Neuronal stem cell (in vitro differentiated cells): ENCODE measurements at places on chromosomes 2 and 18.

GRCh38 chr2:192148241-192148619 is 46.5 kb downstream of the TMEFF2 start:
- DNase-seq, result no peak

GRCh38 chr2:174761837-174762236 is 2.4 kb downstream of the CHRNA1 start:
- no peak for DNase-seq

DNA sequence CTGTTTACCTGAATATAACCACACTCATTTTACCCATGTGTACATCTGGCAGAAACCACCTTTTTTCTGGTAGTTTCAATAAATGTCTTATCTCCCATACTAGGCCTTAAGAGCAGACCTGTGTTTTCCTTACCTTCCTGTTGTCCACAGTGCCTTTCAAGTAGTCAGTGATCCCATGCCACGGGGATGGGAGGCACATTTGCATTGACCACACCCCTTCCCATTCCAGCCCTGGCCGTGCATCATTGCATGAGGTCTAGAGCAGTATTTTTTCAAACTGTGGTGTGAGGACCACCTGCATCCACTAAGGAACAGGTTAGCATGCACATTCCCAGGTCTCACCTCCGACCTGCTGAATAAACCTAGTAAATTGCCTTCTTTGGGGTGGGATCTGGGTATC is 165.2 kb upstream of the FOSL2 start:
- no peak for DNase-seq

DNA sequence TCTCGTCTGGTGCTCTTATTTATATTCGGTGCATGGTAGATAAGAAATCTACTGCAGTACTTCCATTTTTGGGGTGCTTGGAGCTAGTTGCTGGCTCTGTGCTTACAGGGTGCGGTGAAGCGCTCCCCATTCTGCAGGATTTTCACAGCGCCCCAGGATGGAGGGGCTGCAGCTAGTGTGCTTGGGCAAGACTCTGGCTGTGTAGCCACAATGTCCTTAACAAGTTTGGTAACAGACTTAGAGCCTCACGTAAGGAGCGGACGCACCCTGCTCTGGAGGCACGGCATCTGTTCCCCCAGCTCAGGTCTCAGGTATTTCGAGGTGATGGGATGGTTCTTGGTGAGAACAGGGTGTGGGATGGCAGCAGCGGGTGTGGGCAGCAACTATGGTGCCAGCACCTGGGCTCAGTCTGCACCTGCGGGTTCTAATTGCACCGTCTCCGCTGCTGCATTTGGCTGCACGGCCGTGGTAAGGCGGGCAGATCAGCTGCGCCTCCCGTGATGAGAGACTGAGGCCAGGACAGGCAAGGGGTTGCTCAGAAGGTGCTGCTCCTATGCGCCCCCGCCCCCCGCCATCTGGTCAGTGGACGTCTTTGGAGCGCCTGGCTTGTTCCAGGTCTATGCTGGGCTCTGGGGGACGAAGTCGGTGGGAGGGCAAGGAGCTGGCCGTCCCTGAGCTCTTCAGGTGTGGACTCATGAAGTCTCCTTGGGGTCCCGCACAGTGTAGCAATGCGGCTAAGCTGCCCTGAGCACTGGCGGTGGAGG is 20.1 kb upstream of the ALLC start:
- DNase-seq, result no peak

DNA sequence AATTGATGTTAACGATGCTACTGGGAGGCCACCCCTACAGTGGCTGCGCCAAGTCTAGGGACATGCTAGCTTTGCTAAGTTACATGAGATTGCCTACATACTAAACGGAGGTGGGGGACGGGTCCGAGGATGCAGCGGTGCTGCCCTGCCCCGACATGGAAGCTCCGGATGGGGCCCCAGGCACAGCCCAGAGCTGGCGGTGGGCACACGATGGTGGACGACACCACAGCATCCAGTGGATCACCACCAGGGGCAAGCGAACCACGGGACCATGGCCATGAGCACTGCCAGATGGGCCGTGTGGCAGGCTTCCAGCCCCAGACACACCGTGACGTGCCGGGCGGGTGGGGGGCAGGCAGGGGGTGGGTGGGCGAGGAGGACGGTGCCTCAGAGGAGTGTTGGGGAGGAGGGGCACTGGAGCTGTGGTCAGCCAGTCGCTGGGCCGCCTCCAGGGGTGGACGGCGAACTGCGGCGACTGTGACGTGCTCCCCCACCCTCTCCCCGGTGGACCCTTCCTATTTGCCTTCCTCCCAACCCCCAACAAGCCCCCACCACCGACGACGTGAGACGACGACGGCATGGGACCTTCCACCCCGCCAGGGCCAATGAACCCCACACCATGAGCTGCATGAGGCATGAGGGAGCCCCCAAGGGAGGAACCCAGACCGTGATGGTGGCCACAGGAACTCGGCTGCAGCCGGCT is 90.6 kb upstream of the ANKRD30BL start:
- no peak for DNase-seq

DNA sequence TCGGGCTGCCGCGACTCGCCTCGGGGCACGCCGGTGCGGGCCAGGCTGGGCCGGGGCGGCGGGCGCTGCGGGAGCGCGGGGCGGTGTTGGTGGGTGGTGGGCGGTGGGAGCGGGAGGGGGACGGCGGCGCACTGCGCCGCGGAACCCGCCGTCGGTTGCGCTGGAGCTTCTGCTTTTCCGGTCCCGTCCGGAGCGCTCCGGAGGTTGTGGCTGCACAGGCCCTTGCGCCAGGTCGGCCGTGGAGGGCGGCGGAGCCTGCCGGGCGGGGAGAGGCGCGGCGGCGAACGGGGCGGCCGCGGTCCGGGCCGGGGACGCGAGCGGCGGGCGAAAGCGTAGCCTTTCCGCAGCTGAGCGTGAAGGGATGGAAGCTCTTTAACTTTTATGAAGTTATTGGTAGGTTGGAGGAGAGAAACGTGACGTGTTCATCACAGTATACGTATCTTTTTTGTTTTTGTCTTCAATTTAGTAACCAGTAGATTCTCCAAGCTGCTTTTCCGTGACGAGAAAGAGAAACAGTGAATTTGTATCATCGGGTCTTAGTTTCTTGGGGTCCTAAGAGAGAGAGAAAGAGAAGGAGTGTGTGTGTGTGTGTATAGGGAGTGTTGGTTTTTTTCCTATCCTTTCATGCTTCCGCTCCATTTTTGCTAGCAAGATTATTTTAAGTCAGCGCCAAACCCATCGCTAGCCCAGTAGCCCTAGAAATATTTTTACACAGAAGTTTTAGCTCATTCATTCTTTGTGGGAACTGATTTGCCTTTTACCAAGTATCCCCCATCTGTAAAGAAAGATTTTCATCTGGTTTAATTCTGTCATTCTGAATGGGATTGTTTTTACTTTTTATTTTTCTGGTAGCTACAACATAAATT is 535 bp downstream of the ATG4B start:
- DNase-seq, result no peak

DNA sequence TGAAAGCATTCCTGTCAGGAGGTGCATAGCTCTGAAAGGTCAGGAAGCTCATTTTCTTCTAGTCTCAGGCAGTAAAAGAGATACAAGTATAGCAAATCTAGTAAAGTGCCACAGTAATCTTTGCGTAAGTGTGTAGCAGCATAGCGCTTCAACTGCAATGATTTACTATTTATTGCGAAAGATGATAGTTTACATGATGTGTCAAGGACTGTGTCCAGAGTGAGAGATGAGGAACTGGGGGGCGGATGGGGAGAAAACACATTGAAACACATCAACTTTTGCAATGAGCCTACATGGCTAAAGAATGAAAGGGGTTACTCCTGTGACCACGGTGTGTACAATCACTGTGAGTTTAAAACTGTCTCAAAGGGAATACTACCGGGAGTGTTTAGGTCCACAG is 644.4 kb downstream of the GALR1 start:
- DNase-seq, result no peak

- no peak for DNase-seq
Measured at GRCh38 chr18:22172120-22172582, 2.8 kb downstream of the GATA6 start.

GRCh38 chr2:43207553-43208300 is 18.7 kb downstream of the ZFP36L2 start:
- DNase-seq, result no peak

DNA sequence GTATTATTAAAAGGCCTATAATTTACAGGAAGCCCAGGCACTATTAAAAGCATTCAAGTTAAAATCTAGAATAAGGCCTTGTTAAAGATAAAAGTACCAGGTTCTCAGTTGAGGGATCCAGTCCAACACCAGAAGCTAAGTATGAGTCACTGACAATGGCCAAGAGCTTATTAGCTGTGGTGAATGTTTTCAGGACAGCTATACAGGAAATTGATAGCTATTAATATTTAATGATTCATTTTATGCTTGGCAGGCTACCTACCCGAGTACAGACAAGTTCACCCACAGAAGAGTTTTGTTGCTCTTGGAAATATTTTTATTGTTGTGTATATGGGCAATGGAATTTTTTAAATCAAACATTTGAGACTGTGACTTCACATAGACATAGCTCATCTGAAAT is 729.6 kb upstream of the ZNF804A start:
- DNase-seq, result no peak

- no peak for DNase-seq
Measured at GRCh38 chr2:232330068-232330999, 48.2 kb upstream of the ALPP start.

DNA sequence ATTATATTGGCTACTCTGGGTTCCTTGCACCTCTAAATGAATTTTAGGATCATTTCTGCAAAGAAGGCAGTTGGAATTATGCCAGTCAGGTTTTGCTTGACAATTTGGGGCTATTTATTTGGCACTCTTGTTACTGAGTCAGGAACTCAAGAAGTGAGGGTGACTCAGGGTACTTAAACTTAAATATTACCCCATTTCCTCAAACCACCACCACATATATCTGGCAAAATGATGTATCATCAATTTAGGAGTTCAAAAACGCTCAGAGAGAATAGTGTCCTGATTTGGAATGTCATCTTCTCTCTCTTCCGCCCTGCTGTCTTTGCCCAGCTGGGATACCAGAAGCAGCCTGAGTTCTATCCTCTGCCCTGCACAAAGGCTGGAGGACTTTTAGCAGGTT is 2.4 kb upstream of the THNSL2 start:
- DNase-seq, result no peak

DNA sequence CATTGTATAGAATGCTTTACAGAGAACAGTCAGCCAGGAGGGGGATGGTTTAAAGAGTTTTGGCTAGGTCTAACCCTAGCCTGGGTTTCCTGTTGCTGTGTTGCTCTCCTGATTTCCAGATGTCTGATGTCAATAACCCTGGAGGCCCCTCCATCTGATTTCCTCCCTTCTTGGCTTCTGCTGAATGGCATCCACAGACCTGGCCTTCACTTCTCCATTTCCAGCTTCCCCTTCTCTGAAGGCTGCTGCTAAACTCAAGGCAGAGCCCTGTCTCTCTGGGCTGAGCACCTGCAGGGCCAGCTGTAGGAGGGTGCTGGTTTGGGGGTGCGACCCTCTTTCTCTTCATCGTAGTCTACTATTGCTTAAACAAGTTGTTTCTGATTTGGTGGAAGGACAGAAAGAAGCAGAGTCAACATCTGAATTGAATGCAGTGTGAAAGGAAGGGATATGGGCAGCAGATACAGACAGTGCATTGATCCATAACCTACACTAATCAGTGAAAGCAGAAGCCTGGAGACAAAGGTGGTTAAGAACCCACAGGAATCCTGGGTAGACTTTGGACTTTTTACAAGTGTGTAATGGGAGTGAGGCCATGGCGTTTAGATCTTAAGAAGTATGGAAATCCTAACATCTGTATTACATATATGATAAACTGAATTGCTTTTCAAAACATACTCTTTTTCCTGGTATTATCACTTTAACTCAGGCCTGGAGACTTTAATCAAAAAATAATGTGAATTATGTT is 153.6 kb downstream of the HRH4 start:
- DNase-seq, result no peak

- DNase-seq, result no peak
Measured at GRCh38 chr2:170517538-170517937, 197.6 kb upstream of the SP5 start.

- no peak for DNase-seq
Measured at GRCh38 chr18:10252952-10253705, 201.3 kb upstream of the APCDD1 start.

DNA sequence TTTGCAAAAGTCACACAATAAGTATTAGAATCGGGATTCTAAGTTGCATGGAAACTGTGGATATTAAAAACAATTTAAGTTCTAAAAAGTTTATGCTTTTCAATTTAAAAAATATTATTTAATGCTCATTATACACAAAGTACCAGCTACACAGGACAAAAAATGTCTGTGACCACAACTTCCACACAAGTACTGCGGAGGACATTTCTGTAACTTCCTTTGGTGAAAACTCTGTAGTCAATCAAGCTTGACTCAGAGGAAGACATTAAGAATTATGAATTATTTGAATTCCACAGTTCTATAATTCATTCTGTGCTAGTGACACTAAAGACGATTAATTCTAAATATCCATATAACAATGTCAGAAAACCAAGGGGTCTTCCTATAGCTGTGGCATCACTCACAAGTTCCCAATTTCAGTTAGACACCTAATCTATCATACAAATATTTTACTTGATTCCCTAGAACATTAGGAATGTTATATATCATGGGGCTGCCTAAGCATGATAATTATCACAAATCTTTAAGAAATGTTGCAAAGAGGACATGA is 120.5 kb downstream of the AFF3 start:
- DNase-seq, result no peak

DNA sequence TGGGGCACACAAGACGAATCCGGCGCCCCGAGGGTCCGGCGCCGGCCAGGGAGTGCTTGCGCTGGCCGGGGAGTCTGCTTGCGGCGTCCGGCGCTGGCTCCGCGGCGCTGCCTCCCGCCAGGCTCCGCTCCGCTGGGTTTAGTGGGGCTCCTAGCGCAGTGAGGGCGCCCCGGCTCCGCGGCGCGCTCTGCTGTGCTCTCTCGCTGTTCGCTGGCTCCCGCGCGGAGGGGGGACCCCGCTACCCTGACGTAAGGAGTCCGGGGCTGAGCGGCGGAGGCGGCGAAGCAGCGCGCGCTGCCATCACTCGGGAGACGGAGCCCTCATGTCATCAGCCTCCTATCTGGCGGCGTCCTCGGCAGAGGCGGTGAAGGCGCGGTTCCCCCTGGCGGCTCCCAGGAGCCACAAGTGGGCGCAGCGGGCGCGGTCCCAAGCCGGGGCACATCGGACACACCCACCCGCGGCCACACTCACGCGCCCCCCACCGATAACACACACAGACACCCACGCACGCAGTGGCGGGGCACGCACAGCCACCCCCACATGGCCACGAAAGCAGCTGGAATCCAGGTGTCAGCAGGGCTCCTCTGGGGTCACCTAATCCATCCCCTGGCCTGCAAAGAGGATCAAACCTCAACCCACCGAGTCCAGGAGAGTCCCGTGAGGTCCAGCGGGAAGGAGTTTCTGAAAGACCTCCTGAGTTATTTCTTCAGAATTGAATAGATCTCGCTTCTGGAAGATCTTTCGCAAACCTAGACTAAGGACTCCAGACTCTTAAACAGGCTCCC is at the start of gene C1QL2:
TSS of gene C1QL2 (minus strand) at position 189 of the 785 bp plus-strand sequence. CDS start 482 bp downstream, outside the sequence.
- peak; percentile 42 for DNase-seq

- no peak for DNase-seq
Measured at GRCh38 chr2:70923378-70924015, 12.2 kb upstream of the ATP6V1B1 start.

DNA sequence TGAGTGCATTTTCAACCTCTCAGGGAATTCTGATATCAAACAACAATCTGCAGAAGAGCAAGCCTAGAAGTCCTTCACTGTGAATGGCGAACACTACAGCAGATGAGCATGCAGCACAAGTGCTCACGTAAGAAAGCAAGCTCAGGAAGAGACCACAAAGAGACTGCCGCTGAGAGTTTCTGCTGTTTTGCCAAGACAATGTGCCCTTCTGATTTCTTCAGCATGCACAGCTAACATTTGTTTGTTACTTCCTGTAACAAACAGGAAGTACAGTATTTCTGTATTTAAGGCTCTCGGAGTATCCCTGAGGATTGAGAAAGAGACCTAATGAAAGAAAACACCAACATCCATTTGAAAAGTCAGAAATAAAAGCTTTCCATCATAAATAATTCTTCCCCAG is 45.9 kb downstream of the MBOAT2 start:
- DNase-seq, result no peak
